ENCODE measurements at places on chromosomes 16 and 17.
A peak's percentile ranks its signal among the peaks of the same experiment; 100 is the strongest.

- no peak for DNase-seq
Observed at GRCh38 chr17:72273289-72274056, 152.7 kb downstream of the SOX9 start.

DNA sequence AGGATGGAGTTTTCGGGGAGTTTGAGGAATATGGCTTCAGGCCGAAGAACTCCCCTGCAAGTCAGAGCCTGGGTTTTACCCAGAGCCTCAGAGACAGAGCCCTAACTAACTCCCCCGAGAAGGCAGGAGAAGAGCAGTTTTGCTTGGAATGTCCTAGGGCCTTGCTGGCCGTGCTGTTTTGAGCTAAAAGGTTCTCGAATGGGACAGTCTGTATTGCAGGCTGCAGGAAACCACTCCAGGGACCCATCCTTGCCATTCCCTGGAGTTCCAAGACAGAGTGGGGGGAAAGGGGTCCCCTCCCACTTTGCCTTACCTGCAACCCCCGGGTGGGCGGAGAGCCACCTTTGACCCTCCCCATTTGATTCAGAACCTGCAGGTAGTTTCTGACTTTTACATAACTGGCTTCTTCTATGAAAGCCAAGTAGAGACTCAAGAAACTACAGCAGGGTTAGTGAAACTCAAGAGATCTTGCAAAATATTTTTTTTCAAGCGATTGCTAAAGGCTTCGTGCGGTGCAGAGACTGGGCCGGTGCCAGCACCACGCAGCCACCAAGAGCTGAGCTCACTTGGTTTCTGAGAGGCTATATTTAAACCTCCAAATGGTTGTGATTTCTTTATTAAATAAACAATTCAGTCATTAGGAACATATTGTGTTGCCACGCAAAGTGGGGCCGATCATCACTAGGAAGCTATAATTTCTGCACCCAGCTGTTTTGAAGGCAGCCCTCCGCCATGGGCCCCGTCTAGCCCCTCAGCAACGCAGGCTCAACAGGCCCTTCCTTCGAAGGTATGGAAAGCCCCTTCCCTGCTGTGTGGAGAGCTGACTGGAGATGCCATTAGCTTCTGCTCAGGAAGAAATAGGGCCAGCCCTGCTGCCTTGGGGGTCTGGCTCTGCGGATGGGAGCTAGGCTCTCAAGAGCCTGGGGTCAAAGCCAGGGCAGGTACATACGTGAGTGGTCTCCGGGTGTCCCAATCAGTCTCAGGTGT lies 223.0 kb downstream of the NTN1 start:
- no peak for DNase-seq

GRCh38 chr16:81185416-81185815 lies 53.1 kb upstream of the BCO1 start:
- DNase-seq = no peak

DNA sequence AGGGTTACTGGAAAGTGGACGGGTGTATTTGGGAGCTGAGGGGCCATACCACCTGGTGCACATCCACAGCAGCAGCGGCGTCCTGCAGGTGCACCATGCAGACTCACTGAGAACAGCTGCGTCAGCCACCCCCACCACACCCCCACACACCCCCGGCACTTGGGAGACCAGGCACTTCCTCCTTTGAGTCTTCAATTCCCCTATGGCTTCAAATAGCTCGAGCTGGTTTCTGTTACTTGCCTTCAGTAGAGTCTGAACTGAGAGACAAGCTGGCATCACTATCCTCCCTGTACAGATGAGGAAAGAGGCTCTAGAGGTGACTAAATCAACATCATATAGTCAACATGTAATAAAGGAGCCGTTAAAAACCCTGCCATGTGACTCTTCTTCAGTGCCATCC lies 15.4 kb downstream of the CUEDC1 start:
- peak; percentile 78 for DNase-seq

DNA sequence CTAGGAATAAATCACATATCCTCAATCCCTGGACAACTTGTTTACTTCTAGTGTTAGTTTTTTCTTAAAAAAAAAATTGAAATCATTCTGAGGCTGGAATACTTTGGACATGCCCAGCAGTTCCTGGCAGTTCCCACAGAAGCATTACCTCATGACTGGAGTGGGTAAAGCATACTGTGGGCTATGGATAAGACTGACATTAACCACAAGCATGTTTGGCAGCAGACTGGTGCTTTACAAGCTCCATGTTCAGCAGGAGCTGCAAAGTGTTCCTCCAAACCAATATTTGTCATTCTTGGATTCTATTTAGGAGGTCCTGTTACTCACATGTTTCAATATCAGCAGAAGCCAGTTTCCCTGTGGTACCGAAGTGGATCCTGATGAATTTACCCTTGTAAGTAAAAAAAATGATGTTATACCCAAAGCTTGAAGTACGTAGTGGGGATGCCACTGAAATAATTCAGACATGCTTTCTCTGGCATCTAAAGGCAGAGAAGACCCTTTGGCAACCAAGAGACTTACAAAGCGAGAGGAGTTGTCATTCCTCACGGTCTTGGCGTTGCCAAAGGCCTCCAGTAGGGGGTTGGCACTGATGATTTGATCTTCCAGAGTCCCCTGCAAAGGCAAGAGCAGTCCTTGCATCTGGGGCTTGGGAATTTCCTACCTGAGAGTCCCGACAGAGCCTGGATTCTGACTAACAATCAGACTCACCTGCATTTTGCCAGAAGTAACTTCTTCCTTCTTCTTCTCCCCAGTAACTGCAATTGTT lies 4.9 kb downstream of the MYH1 start:
- DNase-seq = no peak

DNA sequence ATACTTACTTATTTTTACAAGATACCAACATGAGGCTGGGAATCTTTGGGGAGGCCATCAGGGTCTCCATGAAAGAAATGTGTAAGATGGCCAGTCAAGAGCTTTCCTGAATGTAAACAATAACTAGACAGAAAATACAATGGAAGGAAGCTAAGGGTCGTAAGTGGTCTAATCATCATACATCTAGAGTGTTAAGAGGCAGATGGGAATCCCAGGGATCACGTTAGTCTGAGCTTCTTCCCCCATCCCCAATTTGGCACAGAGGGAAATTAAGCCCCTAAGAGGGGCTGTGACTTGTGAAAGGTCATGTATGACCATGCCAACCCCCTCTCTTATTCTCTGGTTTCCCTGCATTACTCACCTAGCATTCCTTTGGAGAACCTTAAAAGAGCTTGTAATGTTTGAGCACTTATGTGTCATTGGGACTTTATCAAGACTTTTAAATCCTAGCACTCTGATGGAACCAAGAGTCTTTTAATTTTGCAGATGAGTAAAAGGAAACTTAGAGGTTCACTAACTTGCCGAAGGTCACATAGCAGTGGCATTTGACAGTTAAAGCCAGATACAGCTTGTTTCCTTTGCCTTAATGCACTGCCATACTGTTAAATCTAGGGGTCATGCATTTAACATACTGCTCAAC lies 46.1 kb downstream of the DCUN1D3 start:
- no peak for DNase-seq

DNA sequence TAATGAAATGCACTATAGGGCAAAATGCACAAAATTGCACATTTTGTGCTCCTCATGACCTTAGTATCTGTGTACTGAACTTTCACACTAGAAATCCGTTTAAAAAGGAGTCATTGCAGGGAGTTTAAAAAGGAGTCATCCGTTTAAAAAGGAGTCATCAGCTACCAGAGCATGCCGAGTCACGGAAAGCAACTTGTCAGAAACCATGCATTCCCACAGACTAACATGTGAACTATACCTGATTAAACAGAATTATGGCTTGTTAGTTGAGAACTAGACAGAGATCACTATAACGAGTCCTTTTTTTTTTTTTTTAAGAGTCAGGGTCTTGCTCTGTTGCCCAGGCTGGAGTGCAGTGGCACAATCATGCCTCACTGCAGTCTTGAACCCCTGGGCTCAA lies 35.9 kb downstream of the SLC6A4 start:
- DNase-seq = no peak

- no peak for DNase-seq
Observed at GRCh38 chr17:55381017-55381770, 40.4 kb downstream of the MMD start.

All from Right ventricle myocardium inferior (tissue), 1 donor.